Fibroblast of lung (primary cell): ENCODE measurements at places on chromosomes 6 and 20. TPM values are rescaled to one million over a fixed set of nuclear protein-coding genes. Genes with fewer than 3 reads are reported as not detected.

GRCh38 chr20:51497542-51498467, 44.7 kb downstream of the NFATC2 start:
- DNase-seq, result peak; percentile 60

DNA sequence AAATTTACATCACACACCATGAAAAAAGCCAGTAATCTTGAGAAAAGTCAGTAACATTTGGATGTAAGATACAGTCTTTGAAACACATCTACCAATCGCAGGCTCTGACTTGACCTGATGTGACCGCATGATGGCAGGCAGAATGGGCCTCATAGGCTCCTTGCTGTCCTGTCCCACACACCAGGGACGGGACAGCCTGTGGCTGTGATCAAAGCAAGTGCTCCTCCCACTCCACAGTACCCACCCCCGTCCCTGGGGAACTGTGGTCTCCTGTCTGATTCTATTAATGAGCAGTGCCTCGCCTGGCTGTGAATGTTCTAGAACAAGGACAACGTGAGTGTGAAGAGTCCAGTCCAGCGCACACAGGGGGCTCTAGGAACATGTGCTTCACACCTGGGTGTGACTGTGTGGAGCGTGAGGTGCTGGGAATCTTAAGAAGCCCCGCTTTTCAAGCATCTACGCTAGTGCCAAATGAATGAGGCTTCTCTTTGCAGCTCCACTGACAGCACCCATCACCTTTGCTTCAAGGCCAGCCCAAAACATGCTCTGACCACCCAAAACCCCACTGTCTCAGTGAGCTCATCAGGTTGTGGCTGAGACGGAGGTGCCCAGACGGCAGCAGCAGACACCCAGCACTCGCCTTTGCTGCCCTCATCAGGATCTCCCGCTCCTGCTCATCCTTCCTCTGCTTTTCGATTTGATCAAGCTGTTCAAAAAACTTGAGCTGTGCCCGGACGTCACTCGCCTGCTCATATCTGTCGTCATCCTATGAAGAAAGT, 67.1 kb downstream of the TAF4 start:
- no peak for DNase-seq

DNA sequence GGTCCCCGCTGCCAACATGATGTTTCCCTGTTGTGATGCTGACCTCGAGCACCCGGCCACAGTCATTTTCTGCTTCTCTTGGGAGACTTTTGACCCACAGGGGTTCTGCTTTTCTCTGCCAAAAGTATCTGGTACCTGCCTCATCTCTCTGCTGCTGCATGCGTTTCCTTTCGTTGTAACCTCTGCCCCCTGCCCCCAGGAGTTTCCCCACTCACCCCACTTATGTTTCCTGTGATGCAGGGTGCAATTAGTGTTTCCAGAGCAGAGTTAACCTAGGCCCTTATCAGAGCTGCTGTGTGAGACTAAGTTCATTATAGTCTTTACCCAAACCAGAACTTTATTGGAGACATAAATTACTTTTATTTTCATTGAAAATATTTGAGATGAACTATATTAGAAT, 65.2 kb upstream of the EDN3 start:
- DNase-seq, result no peak

DNA sequence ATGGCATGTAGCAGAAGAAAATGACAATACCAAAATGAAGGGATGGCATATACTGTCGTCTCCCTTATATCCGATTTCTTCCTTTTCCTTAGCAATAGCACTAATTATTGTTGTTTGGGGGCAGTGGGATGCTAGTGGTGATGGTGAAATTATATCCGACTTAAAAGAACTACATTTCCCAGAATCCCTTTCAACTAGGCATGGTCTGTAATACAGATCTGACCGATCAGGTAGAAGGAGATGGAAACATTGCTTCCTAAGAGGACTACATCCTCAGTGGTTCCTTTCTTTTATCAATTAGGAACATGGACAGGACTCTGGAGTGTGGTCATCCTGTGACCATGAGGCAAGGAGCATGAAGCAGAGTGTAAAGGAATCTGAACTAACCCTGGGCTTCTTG, 532.6 kb downstream of the CBLN4 start:
- no peak for DNase-seq

DNA sequence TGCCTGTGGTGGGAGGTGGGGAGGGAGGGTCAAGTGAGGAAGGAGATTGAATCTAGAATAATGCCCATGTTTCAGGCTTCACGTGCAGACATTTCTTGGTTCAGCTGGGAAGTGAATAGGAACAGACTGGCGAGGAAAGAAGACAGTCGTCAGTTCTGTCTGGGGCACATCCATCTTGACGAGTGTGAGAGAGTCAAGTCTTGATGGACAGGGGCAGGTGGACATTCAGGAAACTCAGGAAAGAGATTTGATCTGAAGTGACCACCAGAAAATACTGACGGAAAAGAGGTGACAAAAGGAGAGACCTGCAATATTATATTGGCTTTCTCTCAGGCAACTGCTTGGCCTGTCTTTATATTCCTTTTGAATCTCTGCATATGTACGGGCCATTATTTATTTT, 68.6 kb downstream of the ESR1 start:
- no peak for DNase-seq

GRCh38 chr6:4308364-4308763, 173.0 kb upstream of the ECI2 start:
- no peak for DNase-seq

- DNase-seq, result no peak
These were observed 6.1 kb upstream of the NANP start for GRCh38 chr20:25629816-25630499.

- peak; percentile 59 for DNase-seq
These were observed 21.1 kb downstream of the RTN4IP1 start for GRCh38 chr6:106608080-106608668.

GRCh38 chr6:62283796-62284411, 2.1 kb downstream of the KHDRBS2 start:
- DNase-seq, result peak; percentile 0

- DNase-seq, result no peak
These were observed 44.7 kb downstream of the FRK start for GRCh38 chr6:116015983-116016382.

DNA sequence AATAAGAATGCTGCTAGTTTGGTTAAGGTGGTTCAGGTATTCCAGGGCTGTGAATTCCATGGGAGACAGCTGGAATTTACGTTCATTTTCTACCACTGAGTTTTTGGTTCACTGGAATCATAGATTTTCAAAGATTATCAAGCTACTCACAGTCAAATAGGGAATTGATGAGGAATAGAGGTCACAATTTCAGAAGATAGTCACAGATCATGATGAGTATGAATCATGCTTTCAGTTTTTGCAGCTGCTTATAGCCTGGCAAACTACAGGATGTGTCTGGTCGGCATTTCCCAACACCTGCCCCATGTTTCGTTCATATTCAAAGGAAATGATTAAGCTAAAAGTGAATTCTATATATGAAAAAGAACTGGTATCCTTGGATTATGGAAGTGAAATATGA, 58.7 kb downstream of the BCKDHB start:
- DNase-seq, result no peak

DNA sequence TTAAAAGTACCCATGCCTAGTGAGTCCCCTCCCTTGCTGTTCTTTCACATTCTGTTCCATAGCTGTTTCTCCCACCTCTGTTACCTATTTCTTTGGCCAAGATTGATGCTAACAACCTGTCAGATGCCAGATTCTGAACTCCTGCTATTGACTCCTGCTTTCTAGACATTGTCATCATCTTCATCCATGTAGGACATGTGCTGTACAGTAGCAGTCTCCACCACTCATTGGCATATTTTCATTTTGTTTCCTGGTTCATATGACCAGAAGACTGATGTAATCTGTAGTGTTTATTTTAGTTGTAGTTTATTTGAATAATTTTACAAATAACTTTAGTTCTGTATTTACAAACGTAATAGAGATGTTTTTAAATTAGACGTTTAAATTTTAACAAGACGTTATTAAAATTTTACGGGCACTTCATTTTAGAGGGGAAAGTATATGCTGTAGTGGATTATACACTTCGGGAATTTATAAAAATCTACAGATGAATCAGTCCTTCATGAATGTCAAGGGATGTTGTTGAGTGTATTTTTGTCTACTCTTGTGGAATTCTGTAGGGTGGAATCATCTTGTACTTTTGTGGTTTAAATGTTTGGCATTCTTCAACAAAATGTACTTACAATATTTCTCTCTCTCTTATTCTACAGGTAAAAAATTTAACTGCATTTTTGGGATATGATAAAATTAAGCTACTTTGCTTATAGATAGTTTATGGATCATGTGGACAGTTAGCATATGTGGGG, 34.1 kb downstream of the TRMT11 start:
- peak; percentile 54 for DNase-seq

GRCh38 chr6:158545043-158545966, 14.6 kb upstream of the TMEM181 start:
- DNase-seq, result no peak

- DNase-seq, result no peak
These were observed 25.5 kb downstream of the ABHD12 start for GRCh38 chr20:25364879-25365699.

GRCh38 chr6:90428514-90428913, 131.9 kb upstream of the BACH2 start:
- DNase-seq, result peak; percentile 68

DNA sequence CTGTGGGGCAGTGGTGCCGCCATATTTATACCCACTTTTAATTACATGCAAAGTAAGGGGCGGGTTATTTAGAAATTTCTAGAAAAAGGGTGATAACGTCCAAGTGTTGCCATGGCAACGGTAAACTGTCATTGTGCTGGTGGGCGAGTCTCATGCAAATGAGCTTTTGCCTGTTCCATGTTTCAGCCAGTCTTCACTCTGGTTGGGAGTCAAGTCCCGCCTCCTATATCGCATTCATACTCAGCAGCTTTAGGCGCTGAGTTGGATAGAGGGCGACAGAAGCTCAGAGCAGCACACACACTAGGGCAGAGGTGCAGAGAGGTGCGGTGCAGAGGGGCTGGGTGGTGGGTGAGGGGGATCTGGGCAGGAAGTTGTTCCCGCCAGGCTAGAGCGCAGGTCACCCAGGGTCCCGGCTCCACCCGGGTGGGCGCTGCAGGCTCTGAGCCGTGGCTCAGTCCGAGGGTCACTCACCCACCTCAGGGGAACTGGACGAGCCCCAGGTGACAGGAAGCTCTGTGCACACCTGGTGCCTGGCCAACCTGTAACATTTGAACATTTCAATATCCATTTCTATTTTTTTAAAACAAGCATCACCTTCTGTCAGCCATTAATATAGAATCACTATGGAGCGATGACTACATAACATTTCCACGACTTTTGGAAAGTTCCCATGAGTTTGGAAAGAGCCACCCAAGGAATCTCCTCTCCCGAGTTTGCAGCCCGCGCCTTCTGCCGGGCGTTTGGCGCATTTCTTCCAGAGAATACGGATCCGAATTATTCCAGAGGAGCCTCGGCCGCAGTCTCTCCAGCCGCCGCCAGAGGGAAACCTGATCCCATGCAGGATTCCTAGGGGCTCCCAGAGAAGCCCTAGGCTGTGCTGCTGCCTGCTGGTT, 89.1 kb upstream of the PHACTR3 start:
- peak; percentile 23 for DNase-seq

- peak; percentile 71 for DNase-seq
These were observed 136.9 kb upstream of the SGK1 start for GRCh38 chr6:134454794-134455193.

- peak; percentile 2 for DNase-seq
These were observed 69.1 kb downstream of the ELOVL4 start for GRCh38 chr6:79878142-79878748.

- DNase-seq, result no peak
These were observed 5.9 kb downstream of the F13A1 start for GRCh38 chr6:6314596-6314995.

GRCh38 chr6:40342723-40343122, 244.4 kb downstream of the LRFN2 start:
- no peak for DNase-seq

DNA sequence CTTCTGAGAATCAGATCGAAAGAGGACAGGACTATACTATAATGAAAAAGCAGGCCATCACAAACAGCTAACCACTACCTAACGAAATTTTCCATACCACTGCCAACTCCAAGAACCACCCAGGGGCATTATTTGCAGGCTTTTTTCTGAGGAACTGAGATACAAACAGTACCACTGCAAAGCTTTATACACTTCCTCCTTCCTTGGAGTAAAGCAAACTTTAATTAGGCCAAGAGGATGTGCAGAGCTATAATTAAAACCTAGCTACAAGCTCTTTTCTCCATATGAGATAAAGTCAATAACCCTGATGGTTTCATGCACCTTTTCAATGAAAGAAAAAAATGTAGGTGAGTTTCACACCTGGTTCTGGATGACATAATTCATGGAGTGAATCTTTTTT, 68.5 kb downstream of the ELOVL5 start:
- no peak for DNase-seq

DNA sequence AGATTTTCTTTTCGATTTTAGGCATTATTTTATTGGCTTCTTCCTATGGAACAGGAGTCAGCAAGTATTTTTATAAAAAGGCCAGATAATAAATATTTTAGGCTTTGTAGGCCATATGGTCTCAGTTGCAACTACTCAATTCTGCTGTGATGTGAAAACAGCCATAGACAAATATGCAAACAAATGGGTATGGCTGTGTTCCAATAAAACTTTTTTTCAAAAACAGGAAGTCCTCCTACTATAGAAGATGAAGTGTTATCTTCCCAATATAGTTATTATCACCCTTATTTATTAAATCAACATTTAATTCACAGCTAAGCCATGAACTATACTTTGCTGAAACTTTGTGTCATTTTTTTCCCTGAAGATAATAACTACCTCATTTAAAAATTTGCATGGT, 57.2 kb downstream of the CHD6 start:
- no peak for DNase-seq

DNA sequence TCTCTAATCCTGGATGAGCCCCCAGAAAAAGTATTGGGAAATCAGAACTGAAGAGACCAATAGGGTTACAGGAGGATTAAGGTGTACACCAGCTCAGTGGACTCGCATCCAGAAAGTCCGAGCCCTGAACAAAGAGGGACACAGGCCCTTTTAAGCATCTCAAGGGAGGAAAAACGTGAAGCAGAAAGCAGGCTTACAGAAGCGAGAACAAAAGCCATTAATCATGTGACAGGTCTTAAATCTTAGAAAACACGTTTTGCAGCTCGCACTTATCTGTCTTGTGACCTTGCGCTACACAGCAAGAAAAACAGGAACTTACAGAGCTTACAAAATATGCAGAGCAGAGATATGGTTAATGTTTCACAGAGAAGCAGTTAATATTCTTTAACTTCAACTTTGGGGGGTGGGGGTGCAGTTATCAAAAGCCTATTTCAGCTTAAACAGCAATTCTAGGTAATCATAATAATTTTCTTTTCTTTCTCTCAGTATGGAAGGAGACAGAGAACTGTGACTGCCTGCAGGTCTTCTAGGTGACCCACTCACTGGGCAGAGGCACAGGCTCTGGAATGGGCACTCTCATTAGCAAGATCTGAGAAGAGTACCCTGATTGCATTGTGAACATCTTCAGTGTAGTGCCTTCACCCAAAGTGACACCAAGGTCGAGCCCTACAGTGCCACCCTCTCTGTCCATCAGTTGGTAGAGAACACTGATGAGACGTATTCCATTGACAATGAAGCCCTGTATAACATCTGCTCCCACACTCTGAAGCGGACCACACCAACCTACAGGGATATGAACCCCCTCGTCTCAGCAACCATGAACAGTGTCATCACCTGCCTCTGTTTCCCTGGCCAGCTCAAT, 65.0 kb upstream of the MOCS1 start:
- DNase-seq, result no peak

Gene MYCT1
- polyA plus RNA-seq, result 0.08 TPM in 1 of 2 replicates, not detected in the other

Gene TMEM63B
- polyA plus RNA-seq, result 32.2 and 47.6 TPM in 2 replicates

Gene B3GALT4
- polyA plus RNA-seq, result 1.6 and 2.3 TPM in 2 replicates

Gene FAM184A
- polyA plus RNA-seq, result 0.09 and 0.43 TPM in 2 replicates

Gene TAAR2
- polyA plus RNA-seq, result not detected in 2 replicates

Gene ADGRG6
- 23.4 and 67.2 TPM in 2 replicates for polyA plus RNA-seq

Gene RAMACL
- 0.20 and 0.22 TPM in 2 replicates for polyA plus RNA-seq

Gene LY6G5C
- polyA plus RNA-seq, result 2.0 and 2.9 TPM in 2 replicates

Gene GJA10
- polyA plus RNA-seq, result not detected in 2 replicates

Gene BPIFA1
- not detected in 2 replicates for polyA plus RNA-seq

Gene ADAM33
- 27.9 and 29.4 TPM in 2 replicates for polyA plus RNA-seq

Gene SYCP2L
- 0.02 TPM in 1 of 2 replicates, not detected in the other for polyA plus RNA-seq
